ENCODE measurements at places on chromosomes 3 and 15.

DNA sequence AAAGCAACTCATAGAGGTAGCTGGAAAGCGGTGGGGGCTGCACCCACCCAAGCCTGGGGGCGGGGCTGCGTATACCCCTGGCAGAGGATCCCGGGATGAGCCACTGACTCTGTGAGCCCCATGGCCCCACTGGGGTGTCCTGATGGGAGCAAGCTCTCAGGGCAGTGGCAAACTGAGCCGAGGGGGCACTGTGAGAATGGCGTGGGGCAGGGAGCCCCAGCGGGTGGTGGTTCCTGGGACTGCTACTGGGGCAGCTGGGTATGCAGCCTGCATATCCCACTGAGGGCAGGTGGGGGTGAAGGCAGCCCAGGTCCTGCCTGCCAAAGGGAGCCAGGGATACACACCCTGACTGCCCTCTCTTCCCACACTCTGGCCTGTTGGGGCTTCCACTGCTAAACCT is 59.4 kb downstream of the DNAJB8 start:
- DNase-seq = no peak

- no peak for DNase-seq
Measured at GRCh38 chr3:179672918-179673317, 20.1 kb downstream of the USP13 start.

DNA sequence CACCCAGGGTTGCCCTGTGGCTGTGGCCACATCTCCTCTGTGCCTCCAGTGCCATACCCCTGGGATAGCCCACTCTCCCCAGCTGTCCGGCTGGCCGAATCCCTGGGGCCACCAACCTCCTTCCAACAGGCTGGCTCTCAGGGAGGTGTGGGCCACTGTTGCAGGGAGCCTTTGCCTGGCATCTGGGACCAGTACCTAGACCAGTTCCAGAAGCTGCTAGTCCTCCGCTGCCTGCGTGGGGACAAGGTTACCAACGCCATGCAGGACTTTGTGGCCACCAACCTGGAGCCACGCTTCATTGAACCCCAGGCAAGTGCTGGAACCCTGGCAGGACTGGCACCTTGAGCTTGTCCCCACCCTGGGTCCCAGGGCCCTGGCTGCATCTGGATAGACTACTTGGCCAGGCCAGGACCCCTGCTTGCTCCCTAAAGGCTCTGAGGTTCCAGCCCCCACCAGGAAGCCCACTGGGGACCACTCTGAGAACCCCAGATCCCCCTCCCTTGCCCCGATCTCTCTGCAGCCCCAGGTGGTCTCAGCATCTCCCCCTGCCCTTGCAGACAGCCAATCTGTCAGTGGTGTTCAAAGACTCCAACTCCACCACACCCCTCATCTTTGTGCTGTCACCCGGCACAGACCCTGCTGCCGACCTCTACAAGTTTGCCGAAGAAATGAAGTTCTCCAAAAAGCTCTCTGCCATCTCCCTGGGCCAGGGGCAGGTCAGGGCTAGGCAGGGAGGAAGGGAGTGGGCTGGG is 50.0 kb downstream of the SEMA3G start:
- no peak for DNase-seq

- no peak for DNase-seq
Measured at GRCh38 chr3:9897408-9898372, 5.0 kb upstream of the IL17RE start.

DNA sequence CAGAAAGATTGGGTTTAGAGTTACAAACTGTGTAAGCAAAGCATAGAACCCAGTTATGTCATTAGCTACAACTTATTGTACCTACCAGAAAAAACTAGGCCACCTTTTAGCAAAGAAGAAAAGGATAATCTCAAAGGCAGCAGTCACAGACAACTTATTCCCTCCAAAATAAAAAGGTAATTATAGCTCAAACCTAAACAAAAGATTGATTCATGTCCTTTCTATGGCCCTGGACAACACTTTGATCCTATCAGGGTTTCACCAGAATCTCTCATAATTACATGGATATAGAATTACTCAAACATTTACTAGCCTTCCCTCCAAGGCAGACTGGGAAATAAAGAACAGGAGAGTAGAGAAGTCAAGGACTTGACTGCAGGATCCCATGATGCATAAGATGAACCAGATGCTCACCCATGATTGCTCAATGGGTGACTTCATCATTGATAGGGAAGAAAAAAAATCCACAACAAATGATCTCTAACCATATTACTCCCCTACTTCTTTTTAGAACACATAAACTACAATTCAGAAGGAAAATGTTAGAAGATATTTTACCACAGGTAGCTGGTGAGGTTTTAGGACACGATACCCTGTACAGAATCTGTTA is 17.4 kb downstream of the DET1 start:
- DNase-seq = peak; percentile 46

DNA sequence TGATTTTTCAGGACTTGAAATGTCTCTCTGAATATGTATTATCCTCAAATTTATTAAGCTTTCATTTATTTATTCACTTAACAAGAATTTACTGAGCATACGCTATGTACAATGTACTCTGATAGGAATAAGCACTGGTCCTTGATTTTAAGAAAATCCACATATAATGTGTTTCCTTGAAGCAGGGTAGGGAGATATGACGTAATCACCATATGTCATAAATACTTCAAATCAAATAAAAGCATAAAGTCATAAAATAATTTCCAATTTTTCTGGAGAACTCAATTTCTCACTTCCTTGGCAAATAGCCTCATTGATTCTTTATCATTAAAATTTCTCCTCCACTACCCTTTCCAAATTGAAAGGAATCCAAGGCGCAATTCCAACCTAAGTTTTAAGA is 177.8 kb upstream of the GAP43 start:
- DNase-seq = no peak

DNA sequence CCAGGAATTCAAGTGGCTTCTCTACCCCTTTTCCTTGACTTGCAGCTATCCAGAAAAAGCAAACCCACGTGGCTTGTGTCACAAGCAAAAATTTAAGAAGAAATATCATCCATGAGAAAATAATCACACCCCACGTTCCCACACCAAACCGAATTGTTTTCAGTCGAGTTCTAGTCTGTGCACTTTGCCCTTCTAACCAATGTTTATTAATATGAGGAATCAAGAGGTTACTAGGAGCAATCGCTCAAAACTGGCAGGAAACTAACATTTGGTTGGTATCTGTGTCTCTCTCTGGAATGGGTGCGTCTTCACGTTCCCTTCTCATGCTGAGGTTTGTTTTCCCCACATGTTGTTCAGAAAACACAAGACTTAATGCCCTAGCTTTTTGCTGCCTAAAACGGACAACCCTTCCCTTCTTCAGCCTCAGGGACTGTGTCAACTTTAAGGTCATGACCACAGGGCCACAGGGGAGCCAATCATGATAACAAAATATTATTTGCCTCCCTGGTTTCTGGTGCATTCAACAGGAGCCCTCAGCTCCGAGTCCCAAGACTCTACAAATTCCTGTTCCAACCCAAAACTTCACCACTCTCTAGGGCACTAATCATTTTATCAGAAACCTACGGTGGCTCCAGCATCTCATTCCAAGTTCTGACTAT is 41.4 kb upstream of the LMCD1 start:
- no peak for DNase-seq

- DNase-seq = no peak
Measured at GRCh38 chr3:138875754-138876664, 41.3 kb upstream of the PIK3CB start.

GRCh38 chr3:115354010-115354409 is 206.9 kb upstream of the ZBTB20 start:
- no peak for DNase-seq

DNA sequence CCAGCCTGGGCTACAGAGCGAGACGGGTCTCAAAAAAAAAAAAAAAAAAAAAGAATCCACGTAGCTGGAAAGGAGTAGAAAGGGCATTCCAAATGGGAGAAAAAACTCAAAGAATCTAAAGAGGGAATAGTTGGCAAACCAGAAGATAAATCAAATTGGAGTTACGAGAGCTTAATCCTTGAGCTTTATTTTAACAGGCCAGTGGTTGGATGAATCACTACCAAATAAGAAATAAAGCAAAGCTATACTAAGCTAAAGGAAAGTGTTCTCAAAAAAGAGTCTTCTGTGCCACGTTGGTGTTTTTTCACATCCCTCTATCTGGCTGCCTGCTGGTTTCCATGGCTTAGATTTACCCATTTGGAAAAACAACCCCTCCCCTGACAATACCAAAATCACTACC is 14.0 kb downstream of the VGLL4 start:
- peak; percentile 96 for DNase-seq

DNA sequence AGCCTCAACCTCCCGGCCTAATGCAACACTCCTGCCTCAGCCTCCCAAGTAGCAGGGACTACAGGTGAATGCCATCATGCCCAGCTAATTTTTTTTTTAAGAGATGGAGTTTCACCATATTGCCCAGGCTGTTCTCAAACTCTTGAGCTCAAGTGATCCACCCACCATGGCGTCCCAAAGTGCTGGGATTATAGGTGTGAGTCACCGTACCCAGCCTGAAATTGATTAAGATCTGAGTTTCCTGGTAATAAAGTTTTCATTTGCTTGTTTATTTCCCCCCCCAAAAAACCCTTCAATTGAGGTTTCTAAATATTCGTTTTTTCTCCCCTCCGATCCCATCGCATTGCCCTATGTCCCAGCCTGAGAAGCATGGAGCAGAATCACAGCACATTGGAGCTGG is 39.0 kb downstream of the HES1 start:
- DNase-seq = no peak

- DNase-seq = no peak
Measured at GRCh38 chr15:27339138-27339537, 368.2 kb downstream of the GABRG3 start.

DNA sequence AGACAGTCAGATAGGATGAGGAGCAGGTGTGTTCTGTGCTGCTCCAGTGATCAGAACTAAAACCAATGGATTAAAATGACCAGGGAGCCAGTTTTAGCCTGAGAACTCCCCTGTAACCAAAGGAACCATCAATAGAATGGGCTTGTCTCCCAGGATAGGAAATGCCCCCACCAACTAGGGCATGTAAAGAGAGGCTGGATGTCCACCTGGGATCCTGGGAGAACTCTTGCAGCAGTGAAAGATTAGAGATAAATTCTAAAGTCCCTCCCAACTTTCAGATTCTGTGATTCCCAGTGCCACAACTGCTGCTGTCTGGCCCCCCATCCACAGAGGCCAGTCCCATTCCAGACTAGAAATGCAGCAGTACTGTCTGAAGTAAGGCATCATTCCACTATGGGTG is 33.8 kb downstream of the HDC start:
- DNase-seq = no peak

GRCh38 chr3:59126446-59126845 is 76.6 kb upstream of the CFAP20DC start:
- no peak for DNase-seq

DNA sequence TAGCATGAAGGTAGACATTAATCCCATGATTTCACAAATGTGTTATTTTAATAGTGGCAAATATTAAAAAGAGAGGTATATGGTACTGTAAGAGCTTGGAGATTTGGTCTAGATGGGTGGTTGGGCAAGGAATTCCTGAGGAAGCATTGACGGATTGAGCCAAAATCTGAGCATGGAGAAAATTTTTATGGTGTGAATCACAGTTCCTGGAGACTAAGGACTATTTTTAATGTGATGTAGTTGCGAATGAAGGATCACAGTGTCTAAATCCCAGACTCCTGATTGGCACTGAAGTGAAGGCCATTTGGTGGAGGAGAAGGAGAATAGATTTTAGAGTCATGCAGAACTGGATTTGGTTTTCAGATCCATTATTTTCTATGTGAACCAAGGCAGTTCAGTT is 188.7 kb upstream of the FEZF2 start:
- peak; percentile 54 for DNase-seq

- DNase-seq = peak; percentile 96
Measured at GRCh38 chr15:39084674-39085530, 496.0 kb upstream of the THBS1 start.

- DNase-seq = no peak
Measured at GRCh38 chr15:66296186-66296585, 2.8 kb downstream of the DIS3L start.

GRCh38 chr3:187963677-187964385 is 190.1 kb upstream of the LPP start:
- DNase-seq = no peak

DNA sequence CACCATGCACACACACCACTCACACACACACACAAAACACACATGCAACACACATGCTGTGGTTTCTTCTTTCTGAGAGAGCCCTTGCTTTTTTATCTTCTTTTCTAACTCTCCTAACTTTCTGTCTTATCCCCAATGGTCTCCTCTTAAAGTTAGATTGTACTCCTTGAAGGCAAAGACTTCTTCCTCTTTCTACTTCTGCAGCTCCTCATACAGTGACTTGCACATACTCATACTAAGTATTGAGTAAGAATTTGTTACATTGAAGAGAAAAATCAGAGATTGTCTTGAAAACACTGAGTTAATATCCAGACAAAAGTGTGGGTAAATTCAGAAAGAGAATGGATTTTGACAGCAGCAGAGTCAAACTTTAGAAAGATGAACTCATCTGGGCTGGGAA is 64.4 kb downstream of the GTPBP8 start:
- DNase-seq = no peak

GRCh38 chr3:170760174-170760526 is 109.8 kb downstream of the RPL22L1 start:
- no peak for DNase-seq

- no peak for DNase-seq
Measured at GRCh38 chr3:46485779-46486175, 12.0 kb upstream of the RTP3 start.

- DNase-seq = no peak
Measured at GRCh38 chr3:36730966-36731365, 33.4 kb downstream of the DCLK3 start.

- DNase-seq = peak; percentile 28
Measured at GRCh38 chr3:58217209-58217811, 6.5 kb upstream of the DNASE1L3 start.

Measured in AG09309 (cell line).